ENCODE measurements at places on chromosomes 12 and 14. TPM values are rescaled to one million over a fixed set of nuclear protein-coding genes. Genes with fewer than 3 reads are reported as not detected.

DNA sequence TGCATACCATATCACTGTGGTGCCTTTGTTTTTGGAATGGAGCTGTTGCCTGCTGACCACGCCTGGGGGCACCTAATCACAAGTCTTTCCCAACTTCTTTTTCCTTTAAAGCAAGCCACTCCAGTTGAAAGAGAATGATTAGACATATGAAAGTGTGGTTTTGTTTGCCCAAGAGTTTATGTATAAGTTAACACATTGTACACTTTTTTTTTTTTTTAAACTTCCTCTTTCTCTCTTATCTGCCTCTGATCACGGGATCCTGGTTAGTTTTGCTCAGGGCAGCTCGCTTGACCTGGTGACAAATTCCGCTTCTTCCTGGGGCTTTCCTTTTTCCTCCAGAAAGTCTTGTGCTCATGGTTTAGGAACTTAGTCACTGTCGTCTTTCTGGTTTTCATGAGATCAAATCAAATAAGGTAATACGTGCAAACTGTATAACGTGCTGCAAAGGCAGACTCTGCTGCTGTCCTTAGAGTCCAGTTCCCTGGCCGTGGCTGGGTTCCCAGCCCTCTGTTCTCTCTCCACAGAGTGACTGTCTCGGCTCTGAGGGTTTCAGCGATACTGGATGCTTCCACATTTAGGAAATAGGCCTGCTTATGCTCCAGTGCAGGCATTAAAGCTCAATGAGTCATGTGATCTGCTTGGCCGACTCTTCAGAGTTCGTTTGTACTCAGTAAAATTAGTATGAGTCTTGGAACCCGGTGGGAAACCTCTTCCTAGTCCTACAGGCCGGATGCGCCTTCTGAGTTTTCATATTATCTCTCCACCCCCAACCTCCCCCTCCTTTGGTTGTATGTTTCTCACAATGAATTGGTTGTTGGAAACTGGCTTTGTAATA is 15.2 kb downstream of the RASSF3 start:
- peak; percentile 78 for DNase-seq

OVCH1 gene
- total RNA-seq: not detected

FOXM1 gene
- total RNA-seq: 71.2 TPM

DNA sequence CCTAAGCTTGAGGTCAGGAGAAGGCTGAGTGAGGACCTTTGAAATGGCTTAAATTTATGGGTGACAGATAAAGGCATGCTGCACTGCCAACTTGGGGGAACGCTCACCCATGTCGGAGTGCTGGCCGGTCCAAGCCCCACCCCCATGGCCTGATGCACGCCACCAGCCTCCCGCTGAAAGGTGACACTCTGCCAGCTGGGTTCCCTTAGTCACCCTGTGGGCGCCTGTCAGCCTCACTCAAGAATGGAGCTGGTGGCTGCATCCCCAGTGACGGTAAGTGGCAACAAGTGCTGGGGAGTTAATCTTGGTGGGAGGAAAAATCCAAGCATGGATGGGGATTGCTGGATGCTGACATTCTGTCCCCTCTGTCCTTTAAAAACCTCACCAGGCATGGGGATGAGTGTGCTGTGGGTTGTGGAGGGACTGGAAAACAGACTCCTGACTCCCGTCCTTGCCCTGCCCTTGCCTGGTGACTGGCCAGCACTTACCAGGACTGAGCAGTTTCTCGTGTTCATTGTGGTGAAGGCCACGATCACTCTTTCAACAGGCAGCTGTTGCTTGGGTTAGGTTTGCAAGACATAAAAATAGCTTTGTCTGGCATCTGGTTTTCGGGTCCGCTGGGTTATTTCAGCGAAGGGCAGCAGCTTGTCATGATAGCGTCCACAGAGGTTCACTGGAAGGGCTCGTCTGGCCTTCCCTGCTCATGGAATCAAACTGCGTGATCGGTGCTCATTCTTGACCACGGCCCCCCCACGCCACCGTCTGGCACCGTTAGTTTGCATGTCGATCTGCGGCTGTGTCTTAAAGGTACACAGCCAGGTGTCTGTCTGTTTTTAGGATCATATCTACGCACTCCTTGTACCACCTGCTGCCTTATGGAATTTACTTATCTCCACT is 15.0 kb downstream of the ACACB start:
- no peak for DNase-seq

DNA sequence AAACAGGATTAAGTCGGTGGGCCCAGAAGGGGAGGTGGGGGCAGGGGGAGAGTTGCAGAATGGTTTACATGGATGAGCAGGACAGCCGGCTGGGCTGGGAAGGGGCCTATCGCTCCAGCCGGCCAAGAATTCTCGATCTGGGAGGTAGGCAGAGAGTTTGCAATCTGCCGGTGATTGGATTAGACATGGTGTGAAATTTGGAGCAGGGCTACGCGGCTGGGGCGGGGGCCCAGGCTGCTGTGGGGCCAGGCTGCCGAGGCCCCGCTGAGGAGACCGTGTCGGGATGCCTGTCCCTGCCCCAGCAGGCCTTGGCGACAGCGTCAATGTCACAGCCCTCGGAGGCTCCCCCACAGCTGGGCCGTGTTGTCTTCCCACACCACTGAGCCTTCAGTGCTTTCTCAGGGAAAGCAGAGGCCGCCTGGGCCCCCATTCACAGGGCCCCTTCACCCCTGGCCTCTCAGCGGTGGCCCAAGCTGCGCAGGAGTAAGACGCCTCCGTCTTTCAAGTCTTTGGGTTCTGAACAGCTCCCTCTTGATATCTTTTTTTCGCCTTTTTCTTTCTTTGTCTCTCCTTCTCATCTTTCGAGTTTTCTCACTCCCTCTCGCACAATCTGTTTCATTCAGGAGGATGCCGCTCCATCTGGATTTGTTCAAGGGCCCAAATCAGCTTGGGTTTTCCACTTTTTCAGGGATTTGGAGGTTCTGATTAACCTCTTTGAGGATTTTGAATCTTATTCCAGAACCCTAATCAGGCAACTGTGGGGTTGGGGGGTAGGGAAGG is 117.5 kb upstream of the PARP11 start:
- no peak for DNase-seq

DNA sequence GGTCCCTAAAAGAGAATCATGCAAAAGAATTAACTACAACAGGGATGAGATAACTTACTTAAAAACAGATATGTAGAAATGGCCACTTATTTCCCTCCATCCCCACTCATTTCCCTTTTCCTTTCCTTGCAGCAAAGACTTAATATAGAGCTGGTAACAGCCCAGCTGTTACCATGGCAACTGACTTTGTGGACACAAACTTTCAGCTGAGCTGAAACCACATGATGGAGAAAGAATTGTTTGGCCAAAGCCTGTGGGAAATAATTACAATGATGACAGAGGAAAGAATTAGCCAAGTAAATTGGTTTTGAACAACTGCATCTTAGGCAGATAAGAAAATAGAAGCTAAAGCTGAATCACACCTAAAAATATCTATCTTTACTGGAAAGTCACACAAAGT is 364.9 kb downstream of the GALC start:
- DNase-seq: no peak

- no peak for DNase-seq
These were observed 11.1 kb downstream of the PTGES3 start for GRCh38 chr12:56676851-56677580.

GRCh38 chr12:51687614-51688013 is 96.6 kb downstream of the SCN8A start:
- no peak for DNase-seq

DNA sequence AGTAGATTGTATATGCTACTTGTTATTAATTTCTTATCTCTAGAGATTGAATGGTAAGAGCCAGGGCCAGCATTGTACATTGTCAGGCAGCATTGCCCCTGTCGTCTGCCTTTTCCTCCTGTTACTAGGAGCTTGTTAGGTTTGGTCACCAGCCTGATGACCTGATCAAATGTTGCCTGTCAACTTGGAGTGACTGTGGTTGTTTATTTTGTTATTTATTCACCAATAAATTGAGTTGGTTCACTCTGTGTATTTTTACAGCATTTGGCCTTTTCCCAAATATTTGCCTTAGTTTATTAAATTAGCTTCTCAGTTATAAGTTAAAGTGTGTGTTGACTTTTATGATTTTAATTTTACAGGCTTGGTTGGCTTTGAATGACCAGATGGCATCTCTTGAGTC is 88.4 kb downstream of the PRKCH start:
- no peak for DNase-seq

DNA sequence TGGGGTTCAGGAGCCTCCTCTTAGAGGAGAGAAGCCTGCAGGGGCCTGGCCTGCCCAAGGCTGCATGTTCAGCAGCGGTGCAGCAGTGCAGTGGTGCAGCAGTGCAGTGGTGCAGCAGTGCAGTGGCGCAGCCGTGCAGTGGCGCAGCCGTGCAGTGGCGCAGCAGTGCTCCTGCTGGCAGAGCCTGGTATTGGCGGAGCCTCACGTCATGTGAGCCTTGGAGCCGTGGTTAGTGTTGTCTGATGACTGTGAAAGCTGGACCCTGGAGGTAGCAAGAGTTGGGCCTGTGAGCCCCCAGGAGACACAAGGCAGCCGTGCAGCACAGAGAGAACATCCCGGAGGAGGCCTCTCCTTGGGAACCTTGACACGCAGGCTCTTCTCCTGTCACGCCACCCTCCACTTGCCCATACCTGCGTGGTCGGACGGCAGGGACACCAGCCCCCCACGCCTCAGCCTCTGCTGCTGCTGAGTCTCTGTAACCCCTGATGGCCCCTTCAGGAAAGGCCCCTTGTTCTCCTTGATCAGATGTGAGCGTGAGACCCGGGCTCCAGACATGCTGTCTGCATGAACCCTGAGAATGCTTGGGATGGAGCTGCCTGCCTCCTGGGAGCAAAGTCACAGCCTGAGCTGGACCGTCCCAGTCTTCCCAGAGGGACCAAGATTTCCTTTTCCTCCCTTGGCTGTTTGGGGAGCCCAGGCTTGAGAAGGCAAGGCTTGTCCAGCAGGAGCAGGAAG is 193.7 kb downstream of the KIF26A start:
- no peak for DNase-seq

GRCh38 chr12:130420071-130420470 is 82.4 kb downstream of the PIWIL1 start:
- DNase-seq: no peak

- no peak for DNase-seq
These were observed at the start of gene ARHGDIB for GRCh38 chr12:14961466-14962152. ARHGDIB (minus strand) TSS chr12:14961601; CDS start chr12:14950712, 10,889 bp downstream.

MYBPC1 gene
- total RNA-seq: not detected

CPNE8 gene
- 23.6 TPM for total RNA-seq

- no peak for DNase-seq
These were observed 367.6 kb downstream of the SOX5 start for GRCh38 chr12:23581913-23582312.

ADAMTS20 gene
- not detected for total RNA-seq

GRCh38 chr12:69266036-69266635 is 26.8 kb downstream of the CPSF6 start:
- DNase-seq: peak; percentile 2

GRCh38 chr14:93234798-93235197 is 27.7 kb downstream of the UBR7 start:
- no peak for DNase-seq

KERA gene
- total RNA-seq: not detected

KLHDC1 gene
- 1.3 TPM for total RNA-seq

DNA sequence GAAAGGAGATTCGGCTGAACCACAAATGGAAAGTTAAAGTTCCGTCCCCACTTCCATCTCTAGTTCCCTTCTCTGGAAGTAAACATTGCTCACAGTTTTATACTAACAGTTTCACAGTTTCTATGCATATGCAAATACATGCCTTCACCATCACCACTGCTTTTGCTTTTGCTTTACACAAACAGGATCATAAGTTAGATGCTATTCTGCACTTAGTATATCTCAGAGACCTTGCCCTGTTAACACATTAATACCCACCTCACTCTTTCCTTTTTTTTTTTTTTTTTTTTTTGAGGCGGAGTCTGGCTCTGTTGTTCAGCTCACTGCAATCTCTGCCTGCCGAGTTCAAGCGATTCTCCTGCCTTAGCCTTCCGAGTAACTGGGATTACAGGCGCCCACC is 890 bp downstream of the TEP1 start:
- DNase-seq: no peak

CPM gene
- total RNA-seq: 11.2 TPM

DNA sequence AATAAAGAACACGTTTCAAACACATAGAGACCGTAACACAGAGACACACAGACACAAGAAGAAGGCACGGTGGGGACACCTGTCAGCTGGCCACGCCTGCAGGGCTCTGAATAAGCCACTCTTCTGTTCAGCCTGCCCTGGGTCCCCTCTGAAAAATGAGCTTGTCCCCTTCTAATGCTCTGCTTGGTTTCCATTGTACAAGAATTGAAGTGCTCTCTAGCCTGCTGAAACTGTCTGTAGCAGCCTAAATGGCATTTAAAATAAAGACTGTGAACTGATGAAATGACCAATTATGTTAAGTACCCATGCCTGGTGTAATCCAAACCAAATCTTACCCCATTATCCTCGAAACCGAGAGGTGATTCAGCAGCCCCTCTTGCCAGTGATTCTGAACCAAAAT is 139.8 kb downstream of the FOXN3 start:
- DNase-seq: no peak

GRCh38 chr14:75277008-75277814 is 1.4 kb upstream of the FOS start:
- no peak for DNase-seq

POTEG gene
- not detected for total RNA-seq

All from Panc1 (cell line).